ENCODE measurements at places on chromosomes 1 and 21.

DNA sequence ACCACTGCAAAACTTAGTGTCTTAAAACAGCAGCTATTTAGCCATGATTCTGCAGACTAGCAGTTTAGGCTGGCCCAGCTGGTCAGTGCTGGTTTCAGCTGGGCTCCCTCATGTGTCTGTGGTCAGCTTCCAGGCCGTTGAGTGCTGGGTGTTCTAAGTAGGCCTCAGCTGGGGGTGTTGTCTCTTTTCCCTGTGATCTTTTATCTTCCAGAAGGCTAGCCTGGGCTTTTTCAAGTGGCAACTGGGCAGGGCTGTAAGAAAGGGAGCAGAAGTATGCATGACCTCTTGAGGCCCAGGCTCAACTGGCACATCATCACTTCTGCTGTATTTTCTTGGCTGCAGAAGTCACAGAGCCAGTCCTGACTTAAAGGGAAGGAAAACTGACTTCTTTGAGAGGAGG is 136.1 kb downstream of the KIF26B start:
- DNase-seq: no peak

- no peak for DNase-seq
Observed at GRCh38 chr21:33063907-33064622, 5.9 kb upstream of the OLIG1 start.

DNA sequence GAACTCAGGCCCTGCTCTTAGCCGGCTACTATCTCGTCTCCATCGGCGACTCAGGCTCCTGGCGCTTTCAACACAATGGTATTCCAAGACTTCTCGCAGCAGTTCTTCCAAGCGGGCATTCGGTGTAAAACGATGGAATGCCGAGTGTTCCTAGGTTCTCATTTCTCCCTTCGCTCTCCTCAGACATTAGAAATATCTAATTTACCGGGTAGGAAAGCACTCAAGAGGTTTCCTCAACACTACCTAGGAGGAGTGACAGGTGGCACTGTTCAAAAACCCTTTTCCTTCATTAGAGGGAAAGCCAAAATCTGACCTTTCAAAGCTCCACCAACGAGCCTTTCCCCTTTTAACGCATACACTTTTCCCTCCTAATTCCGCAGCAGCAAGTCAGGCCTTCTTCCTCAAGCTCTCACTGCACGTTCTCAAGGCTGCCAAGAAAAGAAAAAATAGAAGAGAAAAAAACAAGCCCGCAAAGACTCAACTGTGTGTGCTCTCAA is 601 bp downstream of the UBE2G2 start:
- no peak for DNase-seq

- no peak for DNase-seq
Observed at GRCh38 chr1:115771094-115771846, 2.8 kb upstream of the CASQ2 start.

GRCh38 chr1:245686006-245686405 is 531.2 kb downstream of the KIF26B start:
- DNase-seq: no peak

DNA sequence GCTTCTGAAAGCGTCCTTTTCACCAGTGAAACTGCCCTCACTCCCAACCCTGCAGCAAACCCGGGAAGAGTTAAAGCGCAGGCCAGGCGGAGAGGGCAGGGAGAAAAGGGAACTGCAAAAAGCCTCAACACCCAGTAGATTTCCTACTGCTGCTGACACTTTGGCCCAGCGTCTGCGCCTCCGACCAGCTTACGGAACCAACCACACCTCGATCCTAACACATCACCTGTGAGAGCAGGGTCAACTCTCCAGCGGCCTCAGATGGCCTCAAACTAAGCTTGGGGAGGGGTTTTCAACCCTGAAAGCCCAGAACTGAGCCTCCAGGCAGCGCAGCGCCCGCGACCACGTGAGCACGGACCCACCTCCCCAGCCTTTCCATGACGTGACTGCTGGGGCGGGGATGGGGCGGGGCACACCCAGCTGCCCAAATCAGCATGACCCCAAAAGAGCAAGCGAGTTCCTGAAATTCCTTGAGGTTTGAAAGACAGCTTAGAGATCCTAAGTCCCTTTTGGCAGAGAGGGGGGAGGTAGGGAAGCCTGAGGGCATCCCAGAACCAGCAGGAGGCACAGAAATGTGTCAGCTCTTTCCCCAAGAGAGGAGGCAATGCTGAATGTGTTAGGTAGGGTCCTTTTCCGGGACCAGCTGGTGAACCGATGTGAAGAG is 59.1 kb downstream of the ITPKB start:
- no peak for DNase-seq

DNA sequence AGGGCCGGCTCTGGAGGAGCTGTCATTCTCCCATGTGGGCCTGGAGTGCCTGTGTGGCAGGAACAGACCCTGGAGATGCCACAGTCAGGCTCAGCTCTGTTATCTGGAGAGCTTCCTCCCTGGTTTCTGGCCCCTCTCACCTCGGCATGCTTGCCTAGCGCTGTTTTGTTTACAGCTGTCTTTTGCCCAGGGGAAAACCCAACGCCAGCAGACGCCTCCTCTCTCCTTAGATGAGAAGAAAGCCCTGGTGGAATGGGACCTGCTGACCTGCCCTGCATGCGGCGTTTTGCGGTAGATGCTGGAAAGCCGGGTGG is 104.9 kb downstream of the CRYAA start:
- no peak for DNase-seq

DNA sequence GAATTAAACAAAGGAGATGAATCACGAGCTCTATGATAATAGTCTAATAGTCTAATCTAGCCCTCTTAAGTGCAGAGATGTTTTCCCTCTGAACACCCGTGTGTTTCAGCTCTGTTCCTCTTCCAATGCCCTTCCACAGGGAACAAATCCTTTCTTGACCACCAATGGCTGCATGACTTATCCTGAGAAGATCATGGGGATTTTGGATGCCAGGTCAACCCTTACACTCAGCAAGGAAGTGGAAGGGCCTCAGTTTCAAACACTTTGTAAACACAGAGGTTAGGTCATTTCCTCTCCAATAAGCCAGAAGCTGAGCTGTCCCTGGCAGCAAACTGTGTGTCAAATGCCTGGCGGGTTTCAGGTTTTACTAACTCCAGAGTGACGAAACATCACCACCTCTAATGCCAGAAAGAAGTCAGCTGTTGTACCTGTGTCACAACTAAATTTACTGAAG is 200.0 kb downstream of the GABPA start:
- DNase-seq: peak; percentile 67

- no peak for DNase-seq
Observed at GRCh38 chr1:179318491-179318890, 24.9 kb downstream of the SOAT1 start.

- DNase-seq: no peak
Observed at GRCh38 chr21:44058652-44058964, 46.5 kb downstream of the TRAPPC10 start.

GRCh38 chr1:182392050-182393028 is 749 bp upstream of the GLUL start:
- no peak for DNase-seq

DNA sequence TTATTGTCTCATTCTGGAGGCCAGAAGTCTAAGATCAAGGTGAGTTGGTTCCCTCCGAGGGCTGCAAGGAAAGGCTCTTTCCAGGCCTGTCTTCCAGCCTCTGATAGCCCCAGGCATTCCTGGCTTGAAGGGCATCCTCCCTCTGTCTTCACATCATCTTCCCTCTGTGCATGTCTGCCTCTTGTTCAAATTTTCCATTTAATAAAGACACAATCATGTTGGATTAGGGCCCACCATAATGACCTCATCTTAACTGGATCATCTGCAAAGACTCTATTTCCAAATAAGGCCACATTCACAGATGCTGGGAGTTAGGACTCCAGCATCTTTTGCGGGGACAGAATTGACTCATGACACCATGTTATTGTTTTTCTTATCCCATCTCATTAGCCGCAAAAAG is 24.5 kb downstream of the HUNK start:
- no peak for DNase-seq

DNA sequence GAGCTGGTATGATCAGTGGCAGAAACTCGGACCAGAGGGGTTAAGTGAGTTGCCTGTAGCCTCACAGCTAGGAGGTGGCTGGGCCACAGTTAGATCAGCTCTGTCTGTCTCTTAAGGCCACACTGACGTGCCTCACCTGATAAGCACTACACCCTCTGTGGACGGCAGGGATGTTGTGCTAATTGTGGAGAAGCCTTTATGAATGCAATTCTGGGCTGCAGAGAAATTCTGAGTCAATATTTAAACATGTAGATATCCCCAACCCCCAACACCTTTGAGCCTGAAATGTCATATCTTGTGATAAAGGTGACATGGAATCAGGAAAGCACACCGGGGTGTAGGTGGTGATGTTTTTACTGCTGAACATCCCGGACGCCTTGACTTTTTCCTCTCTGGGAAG is 88.3 kb downstream of the KCNJ6 start:
- DNase-seq: no peak

DNA sequence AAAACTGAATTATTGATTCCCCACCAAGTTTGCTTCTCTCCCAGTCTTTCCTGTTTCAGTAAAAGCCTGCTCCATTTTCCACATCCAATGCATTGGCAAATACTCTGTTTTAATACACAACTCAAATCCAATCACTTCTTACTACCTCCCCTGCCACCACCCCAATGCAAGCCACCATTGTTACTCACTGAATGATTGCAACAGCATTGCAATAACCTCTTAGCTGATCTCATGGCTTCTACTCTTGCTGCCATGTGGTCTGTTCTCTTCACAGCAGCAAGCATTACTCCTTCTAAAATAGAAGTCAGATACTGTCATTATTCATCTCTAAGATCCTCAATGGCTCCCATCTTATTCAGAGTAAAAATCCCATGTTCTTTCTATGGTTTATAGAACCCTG is 123.4 kb downstream of the ATP6V1G3 start:
- no peak for DNase-seq

GRCh38 chr1:42740851-42741580 is 980 bp upstream of the CLDN19 start:
- no peak for DNase-seq

- DNase-seq: no peak
Observed at GRCh38 chr1:12014141-12014991, 4.9 kb upstream of the MIIP start.

DNA sequence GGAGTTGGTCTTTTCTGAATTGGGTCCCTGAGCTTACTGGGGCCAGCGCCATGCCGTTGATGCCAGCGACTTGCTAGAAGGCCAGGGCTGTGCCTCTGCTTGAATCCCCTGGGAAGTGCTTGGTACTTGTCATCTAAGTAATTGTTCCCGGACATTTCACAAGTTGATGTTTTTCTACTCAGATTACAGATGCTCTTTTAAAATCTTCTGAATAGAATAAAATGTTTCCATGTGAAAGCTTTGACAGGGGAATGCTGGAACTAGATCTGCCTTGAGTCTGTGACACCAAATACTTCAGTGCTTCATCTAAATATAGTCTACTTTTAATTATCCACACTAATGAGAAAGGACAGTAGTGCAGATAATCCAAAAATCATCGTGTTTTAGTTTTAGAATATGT is 38.3 kb downstream of the PTGFRN start:
- DNase-seq: no peak

DNA sequence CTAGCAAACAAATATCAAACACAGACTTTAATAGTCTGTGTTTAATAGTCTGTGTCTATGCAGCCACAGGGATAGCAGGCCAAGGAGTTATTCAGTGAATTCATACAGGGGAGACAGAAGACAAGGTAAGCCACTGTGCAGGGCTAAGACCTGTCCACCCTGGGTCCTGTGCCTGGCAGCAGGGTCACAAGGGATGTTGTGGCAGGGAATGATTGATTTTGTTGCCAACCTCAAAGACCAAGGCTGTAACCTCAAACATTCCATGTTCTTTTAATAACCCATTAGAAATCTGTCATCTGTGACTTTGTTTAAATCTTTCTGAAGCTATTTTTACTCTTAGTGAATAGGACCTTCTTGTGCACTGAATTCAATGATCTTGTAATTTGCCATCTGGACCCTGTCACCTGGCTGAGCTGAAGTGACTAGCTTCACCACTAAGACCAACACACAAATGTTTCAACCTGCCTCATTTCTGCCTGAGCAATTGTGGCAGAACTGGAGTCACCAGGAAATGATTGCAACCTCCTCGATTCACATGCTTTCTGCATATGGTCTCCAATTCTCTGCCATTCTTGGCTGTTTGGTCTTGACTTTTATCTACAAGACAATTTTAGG is 154.2 kb downstream of the ASTN1 start:
- DNase-seq: no peak

DNA sequence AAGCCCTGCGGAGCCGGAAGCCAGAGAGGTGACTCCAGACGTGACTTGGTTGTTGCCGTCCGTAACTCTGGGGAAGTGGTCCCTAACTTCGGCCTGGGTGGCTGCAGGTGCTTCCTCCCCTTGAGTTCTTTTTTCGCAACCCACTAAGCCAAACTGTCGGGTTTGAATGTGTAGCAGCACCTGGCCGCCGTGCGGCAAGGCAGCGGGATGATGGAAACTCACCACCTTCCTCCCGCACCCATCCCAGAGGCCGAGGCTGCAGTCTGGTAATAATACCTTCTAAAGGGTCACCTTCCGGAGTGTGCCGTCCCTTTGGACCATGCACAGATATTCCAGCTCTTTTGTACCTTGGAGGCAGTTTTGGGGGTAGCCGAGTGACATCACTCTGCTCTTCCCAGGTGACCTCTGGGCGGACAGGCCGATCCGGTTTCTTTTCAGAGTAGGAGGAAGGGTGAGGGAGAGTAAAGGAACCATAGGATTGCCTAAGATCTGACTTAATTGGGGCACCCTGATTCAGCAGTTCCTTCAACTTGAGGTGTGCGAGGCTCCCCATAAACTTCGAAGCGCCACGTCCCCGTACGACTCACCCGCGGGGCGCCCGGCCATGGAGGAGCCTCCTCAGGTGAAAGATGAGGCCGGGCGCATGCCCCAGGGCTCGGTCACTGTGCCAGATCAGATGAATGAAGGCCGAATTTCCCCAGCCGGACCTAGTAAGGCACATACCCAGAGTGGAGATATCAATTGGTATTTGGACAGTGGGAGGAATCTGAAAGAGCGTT is 1.0 kb downstream of the KCNK1 start:
- no peak for DNase-seq

- no peak for DNase-seq
Observed at GRCh38 chr1:99304725-99305282, 40.5 kb downstream of the PLPPR4 start.

- no peak for DNase-seq
Observed at GRCh38 chr1:244012202-244012601, 38.9 kb upstream of the ZBTB18 start.

DNA sequence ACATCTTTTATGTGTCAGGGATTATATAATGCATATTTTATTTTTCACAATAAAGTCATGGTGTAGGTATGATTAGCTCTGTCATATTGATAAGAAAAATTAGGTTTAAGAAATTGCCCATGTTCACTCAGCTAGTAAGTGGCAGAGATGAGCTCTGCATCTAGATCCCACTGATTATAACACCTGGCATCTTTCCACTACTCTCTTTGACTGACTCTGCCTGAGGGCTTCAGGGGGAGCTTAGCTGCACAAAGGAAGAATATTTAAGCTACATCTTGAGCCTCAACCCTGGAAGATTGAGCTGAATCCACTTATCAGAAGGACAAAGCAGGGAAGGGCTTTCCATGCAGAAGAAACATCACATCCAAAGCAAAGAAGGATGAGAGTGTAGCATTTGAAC is 190.4 kb downstream of the MIS18A start:
- no peak for DNase-seq

GRCh38 chr1:166972193-166972592 is 3.1 kb downstream of the ILDR2 start:
- DNase-seq: no peak

- no peak for DNase-seq
Observed at GRCh38 chr1:150234566-150235293, 1.2 kb downstream of the ANP32E start.

Measured in AG09319 (cell line).